Fibroblast of lung (primary cell): ENCODE measurements at places on chromosomes 3 and 15.

DNA sequence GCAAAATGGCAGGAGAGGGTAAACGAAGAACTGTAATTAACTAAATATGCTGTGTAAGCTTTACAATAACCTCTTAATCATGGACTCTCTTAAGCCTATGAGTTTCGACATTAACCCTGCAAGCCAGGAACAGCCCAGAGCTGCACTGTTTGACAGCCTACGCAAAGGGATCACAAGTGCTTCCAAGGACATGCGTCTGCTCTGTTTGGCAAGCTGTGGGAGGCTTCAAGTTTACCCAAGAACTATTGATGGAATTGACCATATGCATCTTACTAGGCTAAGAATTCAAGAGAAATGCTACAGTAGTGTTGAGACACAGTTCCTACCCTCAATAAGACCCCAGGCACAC is 66.0 kb downstream of the PDZRN3 start:
- DNase-seq, result peak; percentile 97

- peak; percentile 6 for DNase-seq
Measured at GRCh38 chr3:69541711-69542088, 155.8 kb upstream of the FRMD4B start.

DNA sequence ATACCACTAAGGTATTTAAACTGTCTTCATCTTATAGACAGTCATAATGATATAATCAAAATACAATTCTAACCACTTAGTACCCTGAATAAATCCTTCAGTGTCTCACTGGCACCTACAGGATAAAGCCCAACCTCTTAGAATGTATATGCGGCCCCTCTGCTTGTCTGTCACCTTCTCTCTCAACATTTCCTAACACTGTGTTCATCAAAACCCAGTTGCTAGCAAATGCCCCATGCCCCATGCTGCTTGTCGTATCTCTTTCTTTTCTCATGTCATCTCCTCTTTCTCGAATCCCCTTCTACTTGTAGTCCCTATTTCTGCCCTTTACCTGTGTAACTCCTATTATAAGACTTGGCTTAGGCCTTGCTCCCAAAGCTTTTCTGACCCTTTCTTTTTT is 24.6 kb upstream of the PLSCR4 start:
- DNase-seq, result no peak

GRCh38 chr3:144384241-144384979 is 412.8 kb downstream of the DIPK2A start:
- DNase-seq, result no peak

GRCh38 chr3:101928890-101929289 is 79.6 kb downstream of the NFKBIZ start:
- peak; percentile 55 for DNase-seq

GRCh38 chr3:54384279-54384678 is 261.9 kb downstream of the CACNA2D3 start:
- DNase-seq, result no peak

GRCh38 chr3:42500909-42501308 is 1.5 kb upstream of the VIPR1 start:
- DNase-seq, result no peak

GRCh38 chr3:13012221-13012691 is 61.0 kb downstream of the IQSEC1 start:
- DNase-seq, result peak; percentile 24
